ENCODE measurements at places on chromosomes 6 and 20. TPM values are rescaled to one million over a fixed set of nuclear protein-coding genes. Genes with fewer than 3 reads are reported as not detected.

ZNF391 gene
- 17.0 TPM for total RNA-seq

DNA sequence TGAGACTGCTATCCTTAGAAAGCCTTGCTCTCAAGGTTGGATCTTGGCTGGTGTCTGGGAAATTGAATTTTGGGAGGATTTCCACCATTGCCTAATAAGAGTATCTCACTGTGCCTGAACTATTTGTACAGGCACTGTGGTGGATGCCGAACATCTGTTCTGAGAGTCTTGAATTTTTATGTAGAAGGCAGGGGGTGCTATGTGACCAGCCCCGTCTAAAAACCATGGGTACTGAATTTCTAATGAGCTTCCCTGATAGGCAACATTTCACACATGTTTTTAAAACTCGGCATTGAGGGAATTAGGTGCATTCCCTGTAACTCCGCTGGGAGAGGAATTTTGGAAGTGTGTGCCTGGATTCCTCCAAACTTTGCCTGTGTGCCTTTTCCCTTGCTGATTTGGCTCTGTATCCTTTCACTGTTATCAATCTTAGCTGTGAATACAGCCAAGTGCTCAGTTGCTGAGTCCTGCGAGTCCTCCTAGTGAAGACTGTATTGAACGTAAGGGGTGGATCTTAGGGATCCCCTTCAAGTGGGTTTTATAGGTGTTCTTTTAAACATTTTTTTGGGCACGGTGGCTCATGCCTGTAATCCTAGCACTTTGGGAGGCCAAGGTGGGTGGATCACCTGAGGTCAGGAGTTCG, 27.6 kb upstream of the SCAF8 start:
- no peak for DNase-seq

GRCh38 chr20:45450097-45450818, 19.3 kb upstream of the WFDC2 start:
- peak; percentile 33 for DNase-seq

GRCh38 chr6:39997101-39997635, 62.9 kb upstream of the MOCS1 start:
- no peak for DNase-seq

- peak; percentile 69 for DNase-seq
These were observed 4.3 kb downstream of the VSX1 start for GRCh38 chr20:25077610-25078169.

UBE2C gene
- 83.0 TPM for total RNA-seq

DNA sequence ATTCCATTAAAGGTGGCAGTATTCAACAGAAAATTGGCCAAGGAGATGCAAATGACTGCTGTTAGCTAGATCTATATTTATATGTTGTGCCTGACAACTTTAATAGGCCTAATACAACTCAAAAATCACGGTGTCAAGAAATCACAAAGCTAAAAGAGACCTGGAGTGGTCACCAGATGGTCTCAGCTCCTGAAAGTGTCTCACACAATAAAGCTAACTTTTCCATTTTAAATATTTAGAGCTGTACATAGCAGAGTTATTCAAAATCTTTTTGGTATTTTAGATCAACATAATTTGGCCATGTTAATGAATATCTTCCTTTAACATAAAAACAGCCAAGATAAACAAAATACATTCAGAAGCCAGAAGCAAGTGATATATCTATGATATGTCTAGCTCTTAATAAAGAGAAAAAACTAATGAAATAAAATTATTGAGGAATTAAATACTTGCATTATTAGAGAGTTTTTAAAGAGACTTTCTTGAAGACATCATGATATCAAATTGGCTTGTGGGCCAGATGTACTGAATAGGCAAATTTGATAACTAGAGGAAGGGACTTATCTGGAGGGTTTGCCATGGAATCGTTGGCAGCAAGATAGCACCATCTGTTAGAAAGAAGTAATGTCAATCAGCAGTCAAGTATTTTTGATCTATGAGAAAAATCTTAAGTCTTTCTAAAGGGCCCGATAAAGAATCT, 84.9 kb upstream of the SCAF8 start:
- DNase-seq: no peak

GRCh38 chr20:32236048-32236533, 28.4 kb downstream of the POFUT1 start:
- no peak for DNase-seq

DNA sequence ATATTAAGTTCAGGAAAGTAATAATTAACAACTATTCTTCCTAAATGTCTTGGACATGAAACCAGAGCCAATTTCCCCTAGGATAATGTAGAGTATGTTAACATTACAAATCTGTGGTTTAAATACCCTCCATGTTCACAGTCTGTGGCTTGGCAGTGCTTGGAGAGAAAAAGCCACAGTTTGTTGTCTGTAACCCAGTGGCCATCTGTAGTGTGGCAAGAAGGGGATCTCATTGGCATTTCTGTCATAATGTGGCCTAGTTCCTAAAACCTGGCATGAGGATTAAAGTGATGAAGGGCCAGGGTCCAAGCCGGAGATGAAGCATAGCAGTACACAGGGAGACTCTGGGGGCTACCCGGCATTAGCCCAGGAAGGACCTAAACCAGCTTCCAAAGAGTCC, 31.2 kb downstream of the SYNE1 start:
- peak; percentile 78 for DNase-seq

GRCh38 chr6:39157511-39157910, 42.5 kb upstream of the SAYSD1 start:
- no peak for DNase-seq

- DNase-seq: no peak
These were observed 28.6 kb downstream of the DIDO1 start for GRCh38 chr20:62897666-62898065.

- no peak for DNase-seq
These were observed 8.5 kb upstream of the SRC start for GRCh38 chr20:37337208-37337991.

B3GALT4 gene
- total RNA-seq: 1.9 TPM

PI3 gene
- not detected for total RNA-seq

GRCh38 chr6:2492686-2493523, 247.5 kb upstream of the GMDS start:
- no peak for DNase-seq

Measured in G401 (cell line).